ENCODE measurements at places on chromosomes 6 and 20.

- no peak for DNase-seq
Observed at GRCh38 chr20:38260025-38260377, 534 bp downstream of the KIAA1755 start.

GRCh38 chr20:19074828-19075516 is 137.5 kb upstream of the SLC24A3 start:
- DNase-seq = no peak

DNA sequence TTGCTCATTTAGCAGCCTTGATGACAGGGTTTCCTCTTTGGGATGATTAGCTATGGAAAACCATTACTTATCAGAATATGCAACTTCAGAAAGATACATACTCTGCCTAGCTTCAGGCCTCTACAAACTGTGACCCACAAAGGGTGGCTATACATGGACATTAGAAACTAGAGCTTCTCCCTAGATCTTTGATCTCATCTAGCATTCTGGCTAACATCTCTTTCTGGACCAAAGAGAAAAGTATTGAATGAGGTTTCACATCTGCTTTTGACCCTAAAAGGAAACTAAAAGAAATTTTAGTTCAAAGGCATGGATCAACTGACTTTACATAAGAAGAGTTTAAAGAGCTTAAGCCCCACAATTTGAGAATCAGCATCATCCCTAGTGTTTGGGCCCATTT is 12.4 kb upstream of the HMGN3 start:
- DNase-seq = no peak

- DNase-seq = no peak
Observed at GRCh38 chr6:115456848-115457247, 603.8 kb downstream of the FRK start.

GRCh38 chr20:32526541-32526940 is 58.6 kb downstream of the NOL4L start:
- no peak for DNase-seq

- DNase-seq = no peak
Observed at GRCh38 chr6:26031151-26031594, 56.1 kb upstream of the HFE start.

GRCh38 chr6:36848658-36849441 is 9.6 kb upstream of the CPNE5 start:
- DNase-seq = peak; percentile 56

DNA sequence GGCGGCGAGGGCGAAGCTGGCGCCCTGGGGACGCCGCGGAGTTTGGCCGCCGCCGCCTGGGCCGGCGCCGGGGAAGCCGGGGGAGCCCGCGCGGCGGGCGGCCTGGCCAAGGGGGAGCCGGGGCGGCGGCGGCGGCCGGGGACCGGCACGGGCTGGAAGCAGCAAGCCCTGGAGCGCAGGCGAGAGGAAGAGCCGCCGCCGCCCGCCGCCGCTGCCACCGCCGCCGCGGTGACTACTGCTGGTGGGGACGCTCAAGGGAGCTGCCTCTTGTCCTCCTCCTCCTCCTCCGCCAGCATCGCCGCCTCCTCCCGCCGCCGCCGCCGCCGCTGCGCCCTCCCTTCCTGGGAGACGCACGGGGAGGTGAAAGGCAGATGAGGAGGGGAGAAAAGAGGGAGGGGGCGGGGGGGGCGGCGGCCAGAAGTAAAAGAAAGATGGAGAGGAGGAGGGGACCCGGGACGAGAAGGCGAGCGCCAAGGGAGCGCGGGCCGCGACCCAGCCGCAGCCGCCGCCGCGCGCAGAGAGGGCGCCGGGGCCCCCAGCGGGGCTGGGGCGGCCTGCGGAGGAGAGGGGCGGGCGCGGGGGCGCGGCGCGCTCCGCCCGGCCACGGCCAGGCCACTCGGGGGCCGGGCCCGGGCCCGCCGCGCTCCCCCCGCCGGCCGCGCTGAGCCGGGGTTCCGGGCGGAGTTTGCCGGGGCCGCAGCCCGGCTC is 846 bp downstream of the PDE10A start:
- peak; percentile 25 for DNase-seq

- DNase-seq = no peak
Observed at GRCh38 chr6:16705081-16705993, 55.9 kb downstream of the ATXN1 start.

- no peak for DNase-seq
Observed at GRCh38 chr20:44954211-44954610, 6.0 kb downstream of the TOMM34 start.

GRCh38 chr6:53293691-53294090 is 55.1 kb downstream of the ELOVL5 start:
- no peak for DNase-seq

- no peak for DNase-seq
Observed at GRCh38 chr6:788058-788457, 95.1 kb upstream of the EXOC2 start.

- DNase-seq = no peak
Observed at GRCh38 chr6:69942485-69942884, 76.1 kb downstream of the COL19A1 start.

DNA sequence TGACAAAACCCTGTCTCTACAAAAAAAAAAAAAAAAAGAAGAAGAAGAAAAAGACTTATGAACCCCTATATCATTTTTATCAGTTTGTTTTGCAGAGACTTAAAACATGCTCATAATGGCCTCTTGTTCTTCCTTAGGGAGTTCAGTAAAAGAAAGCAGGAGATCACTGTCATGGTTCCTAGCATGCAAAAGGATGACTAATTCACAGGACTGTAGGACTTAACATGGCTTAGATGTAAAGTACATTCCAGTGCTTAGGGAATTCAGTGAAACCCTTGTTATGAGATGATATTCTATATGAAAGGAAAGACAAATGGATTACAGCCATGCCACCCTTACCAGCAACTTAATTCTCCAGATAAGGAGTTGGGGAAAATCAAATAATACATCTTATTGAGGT is 29.5 kb downstream of the EEF1A1 start:
- no peak for DNase-seq

DNA sequence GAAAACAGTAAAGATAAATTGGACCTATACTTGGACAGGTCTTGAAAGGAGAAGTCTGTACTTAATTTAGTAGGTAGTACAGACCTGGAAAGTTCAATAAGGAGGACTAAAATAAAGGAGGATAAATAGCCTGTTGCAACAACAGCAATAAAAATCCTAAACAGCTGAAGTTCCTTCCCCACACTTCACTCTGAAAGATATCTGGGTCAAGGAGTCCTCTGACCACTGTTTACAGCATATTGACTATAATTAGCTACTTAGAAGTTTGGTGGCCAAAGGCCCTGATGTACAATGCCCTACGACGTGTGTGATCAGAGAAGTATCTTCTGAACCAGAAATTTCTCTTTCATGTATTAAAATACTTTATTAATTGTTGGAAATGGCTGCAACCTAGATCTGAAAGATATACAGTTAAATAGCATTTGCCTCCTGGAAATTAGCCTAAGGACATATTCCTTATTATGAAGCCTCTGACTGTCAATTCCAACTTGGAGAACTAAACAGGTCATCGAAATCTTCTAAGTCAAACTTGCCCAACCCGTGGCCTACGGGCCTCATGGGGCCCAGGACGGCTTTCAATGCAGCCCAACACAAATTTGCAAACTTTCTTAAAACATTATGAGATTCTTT is 82.8 kb downstream of the KIF13A start:
- no peak for DNase-seq

DNA sequence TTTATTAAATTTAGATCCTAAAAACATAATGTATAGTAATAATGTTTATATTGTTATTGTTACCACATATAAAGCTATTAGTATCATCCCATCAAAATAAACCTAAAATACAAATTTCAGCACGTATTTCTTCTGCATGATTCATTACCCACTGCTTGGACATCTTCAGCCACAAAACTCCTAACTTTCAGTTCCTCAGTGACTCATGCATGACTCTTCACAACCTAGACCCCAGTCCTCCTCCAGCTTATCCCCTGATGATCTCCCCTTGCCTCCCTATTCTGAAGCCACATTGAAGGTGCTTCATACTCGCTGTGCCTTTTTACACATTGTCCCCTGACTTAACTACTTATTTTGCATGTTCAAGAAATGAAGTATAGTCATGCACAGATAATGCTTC is 11.2 kb upstream of the GPRC6A start:
- no peak for DNase-seq

DNA sequence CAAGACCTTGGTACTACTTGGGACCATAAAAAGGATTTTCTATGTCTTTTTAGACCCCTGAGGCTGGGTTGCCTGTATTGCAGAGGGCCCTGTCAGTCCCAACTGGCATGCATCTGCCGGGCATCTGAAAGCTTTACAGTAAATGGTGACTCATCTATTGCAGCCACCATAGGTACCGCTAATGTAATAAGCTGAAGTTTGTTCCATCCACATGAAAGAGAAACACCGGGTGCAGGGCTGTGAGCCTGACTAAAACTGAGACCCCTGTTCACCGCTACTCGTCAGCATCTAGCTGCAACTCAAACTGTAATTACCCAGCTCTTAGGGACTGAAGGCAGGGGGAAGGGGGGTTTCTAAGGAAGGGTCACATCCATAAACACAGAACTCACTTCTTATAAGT is 49.5 kb downstream of the TRERF1 start:
- no peak for DNase-seq

GRCh38 chr6:46773201-46773855 is 19.9 kb upstream of the MEP1A start:
- no peak for DNase-seq

DNA sequence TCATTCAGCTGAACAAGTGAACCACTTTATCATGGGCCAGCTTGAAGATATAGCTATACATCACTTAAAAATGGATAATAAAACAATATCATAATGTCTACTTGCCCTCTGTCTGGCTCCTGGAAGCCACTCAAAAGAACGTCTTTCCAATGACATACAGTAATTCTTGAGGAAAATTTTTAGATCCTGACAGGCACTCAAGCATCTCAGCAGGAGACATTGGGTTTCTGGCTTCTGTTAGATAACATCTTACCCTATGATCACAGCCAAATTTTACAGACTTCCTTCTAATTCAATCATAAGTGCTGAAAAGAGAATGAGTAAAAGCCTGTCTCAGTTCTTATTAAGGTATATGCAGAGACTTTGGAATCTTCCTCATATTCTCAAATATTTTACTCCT is 330 bp downstream of the CGA start:
- no peak for DNase-seq

Measured in NCI-H524 (cell line).